ENCODE measurements at places on chromosomes 12 and 14. TPM values are rescaled to one million over a fixed set of nuclear protein-coding genes. Genes with fewer than 3 reads are reported as not detected.

- no peak overlapping the region for H3K27ac ChIP-seq
- H3K36me3 ChIP-seq = peaks cover 96% of the 10 kb centered on the region
- no peak overlapping the region for H3K4me3 ChIP-seq
Measured at GRCh38 chr12:46244997-46245396, 23.8 kb downstream of the SLC38A1 start.

DNA sequence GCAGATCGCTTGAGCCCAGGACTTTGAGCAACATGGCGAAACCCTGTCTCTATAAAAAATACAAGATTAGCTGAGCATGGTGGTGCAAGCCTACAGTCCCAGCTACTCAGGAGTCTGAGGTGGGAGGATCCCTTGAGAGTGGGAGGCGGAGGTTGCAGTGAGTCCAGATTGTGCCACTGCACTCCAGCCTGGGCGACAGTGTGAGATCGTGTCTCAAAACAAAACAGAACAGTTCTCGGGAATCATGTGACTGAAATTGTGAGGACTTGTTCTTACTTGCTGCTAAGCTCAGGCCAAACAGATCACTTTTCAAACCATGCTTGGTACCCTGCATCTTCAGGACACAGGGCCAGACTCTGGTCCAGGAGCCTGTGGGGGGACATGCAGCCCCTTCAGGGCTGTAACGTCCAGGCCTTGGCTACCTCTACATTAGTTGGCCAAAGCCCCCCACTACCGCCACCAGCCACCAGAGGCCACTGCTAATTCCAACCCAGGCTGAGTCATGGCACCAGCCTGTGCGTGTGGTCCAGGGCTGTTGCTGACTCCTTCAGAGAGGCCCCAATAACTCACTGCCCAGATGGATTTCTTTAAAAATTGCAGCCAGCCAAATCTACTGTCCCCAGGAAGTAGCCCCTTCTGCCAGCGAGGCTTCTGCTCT, 33.4 kb upstream of the SYNDIG1L start:
- no peak for DNase-seq
- H3K36me3 ChIP-seq = no peaks in the 10 kb centered on the region
- peaks cover 4% of the 10 kb centered on the region for H3K27me3 ChIP-seq
- no peak overlapping the region for H3K4me3 ChIP-seq
- H3K4me1 ChIP-seq = no peaks in the 10 kb centered on the region

DNA sequence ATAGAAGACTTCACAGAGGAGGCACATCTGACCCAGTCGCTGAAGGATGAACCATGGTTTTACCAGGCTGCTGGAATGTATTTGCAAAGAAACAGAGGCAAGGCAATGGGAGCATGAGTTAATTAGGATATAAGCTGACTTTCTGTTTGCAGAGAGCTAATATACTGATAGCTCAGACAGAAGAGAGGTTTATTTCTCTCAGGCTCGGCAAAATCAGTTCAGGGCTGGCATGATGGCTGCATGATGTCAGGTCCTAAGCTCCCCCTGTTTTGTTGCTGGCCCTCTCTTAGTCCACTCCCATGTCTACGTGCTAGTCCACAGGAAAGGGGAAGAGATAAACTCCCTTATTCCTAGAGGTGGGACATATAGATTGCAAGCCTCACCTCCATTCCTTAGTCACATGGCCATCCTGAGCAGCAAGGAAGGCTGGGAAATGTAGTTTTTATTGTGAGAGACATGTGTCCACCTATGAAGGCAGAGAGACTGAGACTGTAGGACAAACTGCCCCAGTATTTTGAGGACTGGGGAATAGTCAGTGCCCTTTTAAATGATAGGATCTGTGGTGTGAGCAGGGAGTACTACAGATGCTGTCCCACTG, 224.5 kb downstream of the VRK1 start:
- H3K4me3 ChIP-seq = no peak overlapping the region
- DNase-seq = no peak
- peaks cover 2% of the 10 kb centered on the region for H3K27me3 ChIP-seq
- H3K27ac ChIP-seq = no peak overlapping the region

The GPRC5A gene
- total RNA-seq = not detected

GRCh38 chr12:50453872-50454271, 50.9 kb upstream of the DIP2B start:
- H3K27ac ChIP-seq = no peak overlapping the region
- peaks cover 2% of the 10 kb centered on the region for H3K4me1 ChIP-seq
- H3K4me3 ChIP-seq = no peak overlapping the region
- DNase-seq = no peak
- peaks cover 53% of the 10 kb centered on the region for H3K36me3 ChIP-seq

The G2E3 gene
- total RNA-seq = 24.7 TPM

GRCh38 chr12:103640831-103641230, 53.8 kb downstream of the STAB2 start:
- H3K4me3 ChIP-seq = no peak overlapping the region
- no peaks in the 10 kb centered on the region for H3K27me3 ChIP-seq

- DNase-seq = no peak
- no peak overlapping the region for H3K4me3 ChIP-seq
- peaks cover 7% of the 10 kb centered on the region for H3K4me1 ChIP-seq
- no peak overlapping the region for H3K27ac ChIP-seq
- H3K27me3 ChIP-seq = peaks cover 47% of the 10 kb centered on the region
Measured at GRCh38 chr14:92603309-92604242, 90.0 kb downstream of the RIN3 start.

The IL25 gene
- total RNA-seq = not detected

The GPR84 gene
- 1.8 TPM for total RNA-seq

- no peaks in the 10 kb centered on the region for H3K27me3 ChIP-seq
- no peak for DNase-seq
- peaks cover 38% of the 10 kb centered on the region for H3K36me3 ChIP-seq
- peaks cover 17% of the 10 kb centered on the region for H3K4me1 ChIP-seq
- no peak overlapping the region for H3K27ac ChIP-seq
Measured at GRCh38 chr12:113270709-113271009, 49.4 kb downstream of the TPCN1 start.

DNA sequence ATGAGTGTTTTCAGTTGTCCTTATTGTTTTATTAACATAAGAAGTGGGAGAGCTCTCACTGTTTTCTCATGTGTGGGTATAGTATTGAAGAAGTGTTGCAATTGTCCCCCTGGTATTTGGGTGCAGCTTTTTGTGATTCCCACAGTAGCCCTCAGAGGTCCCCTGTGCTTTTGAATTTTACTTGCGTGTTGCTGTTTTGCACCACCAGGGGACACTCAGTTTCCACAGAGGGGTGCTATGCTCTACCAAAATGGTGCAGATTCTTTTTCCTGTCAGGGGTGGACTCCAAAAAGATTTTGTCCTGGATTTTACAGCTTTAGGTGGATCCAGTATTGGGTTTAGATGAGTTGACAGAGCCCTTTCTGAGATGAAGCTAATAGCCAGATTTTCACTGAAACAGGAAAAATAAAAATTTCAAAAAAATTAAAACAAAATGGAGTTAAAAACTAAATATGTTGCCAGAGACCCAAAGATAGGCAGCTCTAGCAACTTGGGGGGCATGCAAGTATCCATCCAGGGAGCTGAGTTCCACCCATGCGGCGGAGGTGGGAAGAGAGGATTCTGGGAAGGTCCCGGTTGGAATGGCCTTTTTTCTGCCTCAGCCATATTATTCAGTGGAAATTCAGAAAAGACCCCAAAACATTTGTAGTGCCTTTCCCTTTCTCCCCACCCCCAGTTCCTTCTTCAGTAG, 50.2 kb downstream of the TTLL5 start:
- peaks cover 4% of the 10 kb centered on the region for H3K4me1 ChIP-seq
- DNase-seq = peak; percentile 13
- peaks cover 3% of the 10 kb centered on the region for H3K36me3 ChIP-seq

GRCh38 chr12:4112734-4113325, 160.7 kb upstream of the CCND2 start:
- H3K27ac ChIP-seq = peak overlapping the region; percentile 18
- no peak overlapping the region for H3K4me3 ChIP-seq
- no peak for DNase-seq
- H3K36me3 ChIP-seq = no peaks in the 10 kb centered on the region
- H3K4me1 ChIP-seq = peaks cover 72% of the 10 kb centered on the region
- no peaks in the 10 kb centered on the region for H3K27me3 ChIP-seq

DNA sequence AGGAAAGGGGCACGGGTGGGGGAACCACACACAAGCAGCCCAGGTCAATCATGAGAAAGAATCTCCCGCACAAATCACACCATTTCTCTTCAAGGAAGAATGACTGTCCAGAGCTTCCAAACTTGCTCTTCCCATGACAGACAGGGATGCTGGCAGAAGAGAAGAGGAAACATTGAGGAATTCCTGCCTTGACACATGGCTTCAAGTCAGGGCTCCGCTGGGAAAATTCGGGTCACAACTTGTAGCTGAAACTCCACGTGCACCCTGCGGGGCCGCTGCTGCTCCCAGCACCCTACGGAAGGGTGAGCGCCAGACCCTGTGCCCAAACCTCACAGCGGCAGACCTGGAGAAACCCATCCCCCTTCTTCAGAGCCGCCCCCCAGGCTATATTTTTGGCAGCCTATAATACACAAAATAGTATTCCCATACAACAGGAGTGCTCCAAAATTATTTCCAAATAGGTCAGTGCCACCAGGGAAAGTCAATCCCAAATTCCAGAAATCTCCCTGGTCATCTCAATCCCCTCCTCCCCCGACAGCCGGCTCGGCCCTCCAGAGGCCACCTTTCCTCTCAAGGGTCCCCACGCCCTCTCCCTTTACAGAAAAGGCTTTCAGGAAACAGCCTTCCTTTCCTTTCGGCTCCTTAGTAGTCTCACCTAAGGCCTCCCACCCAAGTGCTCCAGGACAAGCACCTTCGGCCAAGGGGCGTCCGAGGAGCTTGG, 1.3 kb downstream of the TMEM132D start:
- no peak overlapping the region for H3K4me3 ChIP-seq
- H3K27ac ChIP-seq = no peak overlapping the region
- no peaks in the 10 kb centered on the region for H3K4me1 ChIP-seq
- no peaks in the 10 kb centered on the region for H3K36me3 ChIP-seq
- no peak for DNase-seq
- peaks cover 30% of the 10 kb centered on the region for H3K27me3 ChIP-seq

The SFSWAP gene
- total RNA-seq = 60.1 TPM

The DHRS1 gene
- total RNA-seq = 9.7 TPM

All from activated T-helper 2 cell treated with anti-CD3 and anti-CD28 coated beads, Interferon-gamma antibody, Interleukin-2, Interleukin-4, amounts not matched to agents 10 μg/mL and 5 μg/mL and 100 μg/mL, durations not matched to agents 14 hours and 24 hours and 36 hours (primary cell).